Stimulated activated CD8-positive, alpha-beta memory T cell treated with anti-CD3 and anti-CD28 coated beads, Interleukin-4, amount 100 ng/mL, for 1 hour (primary cell): ENCODE measurements at places on chromosomes 4 and X.

GRCh38 chr4:87196146-87196545 is 24.3 kb downstream of the KLHL8 start:
- DNase-seq = no peak

DNA sequence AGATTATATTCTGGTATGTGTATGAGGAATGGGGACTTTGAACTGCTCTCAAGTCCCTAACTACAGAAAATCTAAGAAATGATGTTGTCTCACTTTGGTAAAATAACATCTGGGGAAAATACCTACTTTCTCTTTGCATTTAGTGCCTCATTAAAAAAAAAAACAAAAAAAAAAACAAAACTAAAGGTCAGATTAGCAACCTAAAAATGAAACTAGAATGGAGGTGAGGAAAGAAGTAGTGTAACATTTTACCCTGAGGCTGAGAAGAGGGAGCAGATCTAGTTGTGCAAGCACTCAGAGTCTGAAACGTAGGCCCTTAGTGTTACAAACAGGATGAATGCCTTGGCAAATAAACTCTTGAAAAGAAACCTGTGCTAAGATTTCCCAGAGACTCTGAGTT is 56.0 kb downstream of the VGLL1 start:
- DNase-seq = no peak

GRCh38 chr4:163614866-163615265 is 120.4 kb downstream of the TMA16 start:
- no peak for DNase-seq

GRCh38 chr4:26239801-26240200 is 81.0 kb upstream of the RBPJ start:
- DNase-seq = no peak

- no peak for DNase-seq
Observed at GRCh38 chr4:106530821-106531220, 162.2 kb upstream of the GIMD1 start.

DNA sequence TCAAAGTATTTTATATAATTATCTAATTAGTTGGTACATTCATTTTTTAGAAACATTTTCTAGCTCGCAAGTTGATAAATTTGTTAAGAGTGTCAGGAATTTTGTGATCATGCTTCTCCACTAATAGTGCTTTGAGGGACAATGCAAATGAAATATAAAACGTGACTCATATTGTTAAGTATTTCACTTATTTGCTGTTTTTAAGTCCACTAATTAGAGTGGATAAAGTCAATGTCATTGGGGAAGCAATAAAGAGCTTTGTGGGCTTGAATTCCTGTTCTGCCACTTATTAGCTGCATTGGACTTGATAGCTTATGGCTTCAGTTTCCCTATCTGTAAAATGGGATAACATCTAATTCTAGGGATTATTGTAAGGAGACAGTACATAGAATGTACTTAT is 26.5 kb upstream of the ANAPC4 start:
- no peak for DNase-seq

GRCh38 chr4:121145430-121145829 is 18.7 kb downstream of the TNIP3 start:
- no peak for DNase-seq

- no peak for DNase-seq
Observed at GRCh38 chrX:126141014-126141413, 25.1 kb downstream of the DCAF12L2 start.

- DNase-seq = no peak
Observed at GRCh38 chrX:48590203-48591103, 6.8 kb upstream of the WDR13 start.

- DNase-seq = no peak
Observed at GRCh38 chr4:87025614-87026041, 90.8 kb downstream of the AFF1 start.

DNA sequence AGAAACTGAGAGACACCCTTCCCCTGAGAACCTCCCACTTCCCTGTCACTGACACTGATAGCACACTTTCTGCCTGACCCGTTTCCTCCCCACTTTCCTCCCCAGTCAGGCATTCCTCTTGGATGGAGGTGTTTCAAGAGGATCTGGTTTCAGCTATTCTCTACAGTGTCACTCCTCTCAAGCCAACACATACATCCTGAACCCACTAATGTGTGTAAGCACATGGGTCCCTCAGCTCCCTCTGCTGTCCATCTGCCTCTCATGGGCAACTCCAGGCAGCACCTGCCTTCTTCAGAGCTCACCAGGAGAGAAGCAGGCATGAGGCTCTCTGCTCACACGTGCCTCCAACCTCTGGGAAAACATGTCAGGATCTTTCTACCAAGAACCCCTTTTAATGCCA is 207.6 kb downstream of the NAF1 start:
- no peak for DNase-seq

- no peak for DNase-seq
Observed at GRCh38 chr4:5816101-5816500, 76.8 kb downstream of the CRMP1 start.

GRCh38 chr4:60938621-60939020 is 261.5 kb upstream of the ADGRL3 start:
- DNase-seq = no peak

GRCh38 chr4:85773372-85773771 is 298.4 kb downstream of the ARHGAP24 start:
- no peak for DNase-seq

GRCh38 chrX:114650351-114650750 is 66.5 kb downstream of the HTR2C start:
- no peak for DNase-seq

DNA sequence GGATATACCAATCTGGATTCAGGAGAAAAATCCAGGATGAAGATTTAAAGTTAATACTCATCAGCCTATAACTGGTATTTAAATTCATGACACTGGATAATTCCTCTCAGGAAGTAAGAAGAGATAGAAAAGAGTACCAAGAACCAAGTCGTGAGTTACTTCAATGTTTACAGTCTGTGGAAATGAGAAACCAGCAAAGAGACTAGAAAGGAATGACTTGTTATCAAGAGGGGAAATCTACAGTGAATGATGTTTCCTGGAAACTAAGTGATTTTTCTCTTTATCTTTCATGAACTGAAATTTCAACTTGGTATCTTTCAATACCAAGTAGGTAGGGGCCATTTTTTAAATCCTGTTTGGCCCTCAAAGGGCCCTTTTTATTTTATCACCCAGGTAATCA is 217.9 kb upstream of the AFF2 start:
- DNase-seq = no peak

DNA sequence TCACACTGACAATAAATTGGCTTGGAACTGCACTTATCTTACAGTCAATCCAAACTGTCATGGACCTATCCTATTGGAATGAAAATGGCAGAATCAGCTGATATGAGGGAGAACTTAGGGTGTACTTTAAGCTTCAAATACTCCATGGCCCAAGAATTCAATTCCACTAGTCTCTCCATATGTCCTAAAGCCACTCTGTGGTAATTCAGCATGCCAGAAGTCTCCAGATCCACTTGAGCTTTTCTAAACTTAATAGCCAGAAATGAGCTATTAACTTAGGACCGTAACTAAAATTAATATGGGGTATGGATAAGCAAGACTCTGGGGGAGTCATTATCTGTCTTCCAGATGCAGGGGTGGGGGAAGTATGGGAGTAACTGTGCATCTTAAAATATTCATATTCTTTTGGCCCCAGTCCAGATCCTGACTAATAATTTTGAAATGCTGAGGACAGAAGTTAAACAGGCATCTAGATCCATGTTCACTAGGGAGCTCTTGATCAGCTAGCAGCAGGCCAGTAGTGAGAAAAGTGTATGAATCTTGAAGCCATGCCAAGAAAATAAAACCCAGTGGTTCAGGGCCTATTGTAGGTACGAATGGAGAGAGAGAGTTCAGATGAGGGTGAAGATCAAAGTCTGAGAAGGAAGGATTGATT is 167.6 kb downstream of the DKK2 start:
- no peak for DNase-seq

- no peak for DNase-seq
Observed at GRCh38 chr4:25487155-25487554, 110.1 kb downstream of the ANAPC4 start.

DNA sequence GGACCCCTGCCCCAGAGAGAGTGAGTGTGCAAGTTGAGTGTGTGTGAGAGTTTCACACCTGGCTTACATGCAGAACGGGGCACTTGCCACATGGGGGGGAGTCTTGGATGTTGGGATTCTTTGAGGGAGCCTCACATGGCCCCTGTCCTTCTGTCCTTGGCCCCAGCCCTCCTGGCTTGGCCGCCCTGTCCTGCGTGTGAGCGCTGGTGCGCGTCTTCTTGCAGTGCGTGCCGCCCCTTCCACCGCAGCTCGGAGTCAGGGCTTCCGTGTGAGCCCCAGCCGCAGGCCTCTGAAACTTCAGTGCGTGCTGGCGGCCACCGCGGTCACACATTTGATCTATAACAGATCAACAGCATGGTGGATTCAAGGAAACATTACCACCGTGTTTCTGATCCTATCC is 30.1 kb upstream of the HGFAC start:
- no peak for DNase-seq

DNA sequence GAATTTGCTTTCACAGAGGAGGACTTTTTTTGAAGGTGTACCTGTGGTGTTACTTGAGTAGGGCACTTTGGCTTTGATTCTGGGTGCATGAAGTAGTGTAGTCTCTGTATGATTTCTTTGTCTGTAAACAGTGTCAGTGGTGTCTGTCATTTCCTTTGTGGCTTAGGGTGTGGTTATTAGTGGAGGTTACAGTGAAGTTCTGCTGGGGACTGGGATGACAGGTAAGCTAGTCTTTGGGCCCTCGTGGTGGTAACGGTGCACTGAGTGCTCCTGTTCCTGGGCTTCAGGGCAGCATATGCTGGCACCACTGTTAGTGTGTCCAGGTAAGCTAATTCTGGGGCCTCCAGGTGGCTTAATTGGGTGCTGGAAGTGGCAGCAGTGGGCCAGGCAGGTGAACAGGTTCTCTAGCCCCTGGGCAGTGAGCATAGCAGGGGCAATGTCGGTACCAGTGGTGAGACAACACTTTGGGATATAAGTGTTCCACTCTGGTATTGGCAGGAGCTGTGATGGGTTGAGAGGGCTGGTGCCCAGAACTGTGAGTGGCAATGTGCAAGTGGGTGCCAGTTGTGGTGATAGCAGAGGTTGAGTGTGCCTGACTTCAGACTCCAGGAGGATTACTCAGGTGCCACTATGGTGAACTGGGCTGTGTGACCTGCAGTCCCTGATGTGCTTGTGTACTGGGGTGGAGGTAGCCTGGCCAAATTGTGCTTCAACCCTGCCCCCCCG is 26.0 kb upstream of the VSIG1 start:
- DNase-seq = no peak

GRCh38 chrX:104392350-104392749 is 137.6 kb upstream of the ESX1 start:
- DNase-seq = no peak

- DNase-seq = no peak
Observed at GRCh38 chr4:67929426-67929825, 33.9 kb downstream of the TMPRSS11A start.

DNA sequence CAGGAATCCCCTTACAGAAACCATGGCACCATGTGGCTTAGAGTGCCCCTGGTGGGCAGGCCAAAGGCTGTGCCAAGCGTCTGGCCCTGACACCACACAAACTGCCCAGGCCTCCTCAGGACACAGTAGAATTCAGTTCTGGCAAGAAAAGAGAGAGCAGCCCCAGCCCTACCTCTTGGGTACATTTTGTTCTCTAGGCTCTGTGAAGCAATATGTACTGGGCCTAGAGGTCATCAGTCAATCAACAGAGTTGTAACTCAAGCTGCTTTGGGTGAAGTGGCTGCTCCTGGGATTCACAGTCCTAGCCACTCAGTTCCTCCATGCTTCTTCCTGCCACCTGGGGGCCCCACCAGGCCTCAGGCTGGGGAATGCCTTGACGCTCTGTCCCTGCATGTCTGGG is 158.1 kb upstream of the MAMLD1 start:
- no peak for DNase-seq

- no peak for DNase-seq
Observed at GRCh38 chrX:15761564-15762191, 23.6 kb downstream of the CA5B start.

DNA sequence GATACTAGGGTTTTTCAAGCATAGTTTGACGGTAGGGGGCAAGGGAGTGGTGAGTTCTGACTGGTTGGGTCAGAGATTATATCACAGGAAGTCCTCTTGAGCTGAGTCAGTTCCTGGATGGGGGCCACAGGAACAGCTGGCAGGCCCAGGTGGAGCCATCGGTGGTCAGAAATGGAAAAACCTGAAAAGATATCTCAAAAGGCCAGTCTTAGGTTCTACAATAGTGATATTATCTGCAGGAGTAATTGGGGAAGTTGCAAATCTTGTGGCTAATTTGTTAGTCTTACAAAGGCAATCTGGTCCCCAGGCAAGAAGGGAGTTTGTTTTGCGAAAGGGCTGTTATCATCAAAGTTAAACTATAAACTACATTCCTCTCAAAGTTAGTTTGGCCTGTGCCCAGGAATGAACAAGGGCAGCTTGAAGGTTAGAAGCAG is 159.3 kb downstream of the PTCHD1 start:
- DNase-seq = no peak

- DNase-seq = no peak
Observed at GRCh38 chr4:24991015-24991414, 39.7 kb downstream of the LGI2 start.

GRCh38 chr4:86935566-86935852 is 698 bp downstream of the AFF1 start:
- DNase-seq = no peak

DNA sequence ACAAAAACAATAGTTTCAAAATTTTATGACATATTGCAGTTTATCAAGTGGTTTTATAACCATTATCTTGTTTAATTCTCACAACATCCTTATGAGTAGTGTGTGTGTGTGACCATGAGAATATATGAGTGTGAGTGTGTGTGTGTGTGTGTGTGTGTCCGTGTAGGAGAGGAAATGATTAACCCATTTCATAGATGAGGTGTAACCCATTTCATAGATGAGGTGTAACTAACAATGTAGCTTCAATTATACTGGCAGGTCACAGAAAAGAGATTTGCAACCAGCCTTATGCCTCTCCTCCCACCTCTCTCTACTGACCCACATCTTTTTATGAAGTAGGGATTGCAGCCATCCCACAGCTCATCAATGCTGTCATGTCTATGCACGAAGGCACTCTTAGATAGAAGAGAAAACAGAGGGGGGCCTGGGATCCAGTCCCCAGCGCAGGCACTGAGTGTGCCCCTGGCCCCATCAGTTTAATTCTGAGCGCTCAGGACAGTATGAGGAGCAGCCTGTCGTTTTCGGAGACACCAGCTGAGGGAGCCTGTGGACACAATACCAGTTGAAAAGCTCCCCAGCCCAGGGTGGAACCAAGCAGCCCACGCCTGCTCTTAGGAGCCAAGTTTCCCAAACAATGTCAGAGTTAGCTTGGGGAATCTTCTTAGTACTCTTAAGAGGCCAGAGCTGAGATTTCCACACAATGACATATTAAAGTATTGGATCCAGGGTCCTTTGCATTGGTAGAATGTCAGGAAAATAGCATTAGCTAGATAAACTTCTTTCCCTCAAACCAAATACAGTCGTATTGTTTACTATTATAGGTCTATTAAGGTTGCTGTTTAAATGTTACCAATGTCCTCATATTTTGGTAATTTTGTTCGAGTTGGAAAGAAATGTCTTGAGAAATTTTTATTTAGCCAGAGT is 88.6 kb downstream of the PALLD start:
- no peak for DNase-seq

DNA sequence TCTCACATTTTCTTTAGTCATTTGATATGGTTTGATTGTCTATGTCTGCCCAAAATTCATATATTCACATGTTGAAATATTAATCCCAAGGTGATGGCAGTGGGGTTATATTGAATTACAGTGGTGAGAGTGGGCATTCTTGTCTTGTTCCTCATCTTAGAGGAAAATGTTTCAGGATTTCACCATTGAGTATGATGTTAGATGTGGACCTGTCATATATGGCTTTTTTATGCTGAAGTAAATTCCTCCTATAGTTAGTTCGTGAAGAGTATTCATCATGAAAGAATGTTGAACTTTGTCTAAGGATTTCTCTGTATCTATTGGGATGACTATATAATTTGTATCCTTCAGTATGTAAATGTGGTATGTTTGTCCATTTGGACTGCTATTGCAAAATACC is 512.3 kb upstream of the EPHA5 start:
- no peak for DNase-seq
